ENCODE measurements at places on chromosomes 1 and 21. TPM values are rescaled to one million over a fixed set of nuclear protein-coding genes. Genes with fewer than 3 reads are reported as not detected.
A peak's percentile ranks its signal among the peaks of the same experiment; 100 is the strongest.

- peak; percentile 55 for ATAC-seq
These were observed 47.5 kb downstream of the HSF2BP start for GRCh38 chr21:43611598-43612369.

The SH2D1B gene
- total RNA-seq: 3.4 TPM

GRCh38 chr1:28577052-28577678, 14.9 kb upstream of the RAB42 start:
- no peak for ATAC-seq

DNA sequence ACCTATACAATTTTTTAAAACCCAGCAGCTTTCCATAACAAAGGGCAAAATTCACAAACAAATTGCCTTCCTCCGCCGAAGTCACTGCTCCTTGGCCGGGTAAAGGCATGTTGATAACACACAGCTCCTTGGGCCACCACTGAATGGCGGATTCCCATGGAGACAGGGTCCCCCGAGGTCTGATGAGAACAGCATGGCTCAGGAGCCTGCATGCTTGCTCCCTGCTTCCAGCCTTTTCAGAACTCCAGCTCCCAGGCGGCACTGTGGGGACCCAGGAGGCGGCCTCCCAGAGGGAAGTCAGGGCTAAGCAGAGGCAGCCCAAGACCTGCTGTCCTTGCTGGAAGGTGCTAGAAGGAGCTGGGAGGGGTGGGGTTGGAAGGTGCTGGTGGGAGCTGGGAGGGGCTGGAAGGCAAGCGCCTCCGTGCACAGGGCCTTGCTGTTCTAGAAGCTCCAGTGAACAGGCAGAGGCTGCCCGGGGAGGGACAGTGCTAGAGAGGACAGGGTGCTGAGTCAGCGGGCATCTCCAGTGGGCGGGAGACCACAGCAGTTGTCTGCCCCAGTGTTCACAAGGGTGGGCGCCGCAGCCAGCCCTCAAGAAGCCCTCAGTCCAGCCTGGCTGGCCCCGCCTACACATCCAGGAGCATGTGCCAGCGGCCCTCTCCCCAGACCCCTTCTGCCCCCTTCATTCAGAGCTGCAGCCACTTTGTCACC, 35.1 kb downstream of the PRDM16 start:
- ATAC-seq: no peak

- no peak for ATAC-seq
These were observed 707 bp upstream of the GPR153 start for GRCh38 chr1:6261615-6261995.

DNA sequence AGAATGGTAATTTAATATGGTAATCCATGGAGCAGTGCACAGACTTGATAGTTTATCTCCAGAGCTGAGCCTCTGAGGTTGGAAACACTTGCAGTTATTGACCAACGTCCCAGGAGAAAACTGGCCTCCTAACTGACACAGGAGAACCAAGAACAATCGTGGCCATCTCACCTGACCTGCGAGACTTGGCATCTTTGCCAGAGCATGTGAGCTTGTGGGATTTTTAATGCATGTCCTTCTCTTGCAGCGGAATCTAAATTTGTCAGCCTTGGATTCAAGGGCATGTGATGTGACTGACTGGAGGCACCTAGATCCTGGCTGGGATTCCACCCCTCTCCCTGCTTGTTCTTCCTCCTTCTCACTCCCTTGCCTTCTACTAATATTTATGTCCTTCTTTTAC, 27.8 kb upstream of the SLC26A9 start:
- ATAC-seq: no peak

The CRP gene
- total RNA-seq: not detected

- no peak for ATAC-seq
These were observed 4.6 kb downstream of the TRIM11 start for GRCh38 chr1:228401782-228402640.

- ATAC-seq: no peak
These were observed 2.0 kb downstream of the AGRN start for GRCh38 chr1:1021920-1022259.

The S100A16 gene
- 1,290 TPM for total RNA-seq

The RAB7B gene
- 18.9 TPM for total RNA-seq

The RAB3B gene
- 0.04 TPM for total RNA-seq

The PDZK1 gene
- not detected for total RNA-seq

DNA sequence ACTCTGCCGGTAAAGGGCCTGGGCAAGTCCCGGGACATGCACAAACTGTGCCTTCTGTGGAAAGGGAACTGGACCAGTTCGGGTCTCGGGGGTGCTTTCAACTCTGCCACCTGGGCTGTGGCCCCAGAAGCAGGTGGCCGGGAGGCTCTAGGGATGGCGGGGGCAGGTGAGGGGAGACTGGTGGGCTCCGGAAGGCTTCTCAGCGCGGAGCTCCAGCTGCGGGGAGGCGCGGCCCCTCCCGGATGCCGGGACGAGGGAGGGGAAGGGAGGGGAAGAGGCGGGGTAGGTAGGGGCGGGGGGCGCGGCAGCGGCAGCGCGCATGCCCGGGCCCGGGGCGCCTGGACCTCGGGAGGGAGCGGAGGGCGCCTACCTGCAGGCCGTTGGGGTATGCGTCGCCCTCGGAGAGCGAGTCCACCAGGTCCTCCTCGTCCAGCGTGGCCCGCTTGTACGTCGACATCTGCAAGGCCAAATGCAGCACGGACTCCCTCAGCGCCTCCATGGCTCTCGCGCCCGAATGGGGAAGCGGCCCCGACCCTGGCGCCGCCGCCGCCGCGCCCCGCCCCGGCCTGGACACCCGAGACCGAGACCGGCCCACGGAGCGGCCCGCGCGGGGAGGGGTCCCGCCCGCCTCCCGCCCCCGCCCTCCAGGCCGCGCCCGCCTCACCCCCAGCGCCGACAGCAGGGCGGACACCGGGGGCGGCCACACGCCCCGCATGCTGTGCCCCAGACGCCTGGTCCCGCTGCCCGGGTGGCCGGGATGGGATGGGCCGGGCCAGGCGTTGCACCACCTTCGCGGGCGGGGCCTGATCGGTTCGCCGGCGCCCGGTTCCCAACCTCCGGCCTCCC, at the start of gene ECE1:
Gene ECE1 (minus strand): TSS at position 764 of the 846 bp plus-strand sequence. CDS start 49 bp downstream, at position 715.
- peak; percentile 33 for ATAC-seq

DNA sequence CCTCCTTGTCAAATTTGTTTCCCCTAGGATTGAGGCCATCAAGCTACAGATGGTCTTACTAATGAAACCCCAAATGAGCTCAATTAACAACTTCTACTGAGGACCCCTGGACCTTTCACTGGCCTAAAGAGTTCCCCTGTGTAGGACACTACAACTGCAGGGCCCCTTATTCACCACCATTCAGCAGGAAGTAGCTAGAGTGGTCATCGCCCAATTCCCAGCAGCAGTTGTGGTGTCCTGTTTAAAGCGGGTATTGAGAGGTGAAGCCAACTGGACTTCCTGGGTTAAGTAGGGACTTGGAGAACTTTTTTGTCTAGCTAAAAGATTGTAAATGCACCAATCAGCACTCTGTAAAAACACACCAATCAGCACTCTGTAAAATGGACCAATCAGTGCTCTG, 1466.9 kb downstream of the KCNT2 start:
- no peak for ATAC-seq

DNA sequence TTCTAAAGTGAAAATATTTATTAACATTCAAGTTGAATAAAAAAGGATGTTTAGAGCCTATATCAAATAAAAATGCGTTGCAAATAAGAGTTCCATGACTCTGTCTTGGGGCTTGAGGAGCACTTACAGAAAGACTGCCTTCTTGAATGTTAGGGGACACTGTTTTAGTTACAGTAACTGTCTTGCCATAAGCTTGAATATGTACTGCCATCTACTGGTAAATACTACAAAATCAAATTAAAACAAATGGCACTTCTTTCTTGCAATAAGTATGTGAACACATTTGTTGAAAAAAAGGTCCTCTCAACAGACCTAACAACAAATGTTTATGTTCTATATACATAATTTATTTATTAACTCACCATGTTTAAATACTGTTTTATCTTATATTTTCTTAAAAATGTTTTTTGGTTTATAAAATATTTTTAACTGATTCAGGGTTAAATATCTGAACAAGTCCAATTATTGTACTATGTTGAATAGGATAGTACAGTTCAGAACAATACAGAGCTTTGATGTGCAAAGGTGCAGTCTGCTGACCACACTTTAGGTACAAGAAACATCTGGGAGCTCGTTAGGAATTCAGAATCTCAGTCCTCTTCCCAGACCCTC, 199.5 kb downstream of the LRRIQ3 start:
- ATAC-seq: no peak

The CD34 gene
- total RNA-seq: 4.3 TPM

GRCh38 chr21:45302082-45303061, 14.7 kb upstream of the POFUT2 start:
- ATAC-seq: peak; percentile 43

The UBE2U gene
- total RNA-seq: not detected

GRCh38 chr1:77623066-77623465, 59.4 kb downstream of the ZZZ3 start:
- ATAC-seq: no peak

- ATAC-seq: peak; percentile 80
These were observed 21.9 kb upstream of the XPR1 start for GRCh38 chr1:180609643-180610555.

DNA sequence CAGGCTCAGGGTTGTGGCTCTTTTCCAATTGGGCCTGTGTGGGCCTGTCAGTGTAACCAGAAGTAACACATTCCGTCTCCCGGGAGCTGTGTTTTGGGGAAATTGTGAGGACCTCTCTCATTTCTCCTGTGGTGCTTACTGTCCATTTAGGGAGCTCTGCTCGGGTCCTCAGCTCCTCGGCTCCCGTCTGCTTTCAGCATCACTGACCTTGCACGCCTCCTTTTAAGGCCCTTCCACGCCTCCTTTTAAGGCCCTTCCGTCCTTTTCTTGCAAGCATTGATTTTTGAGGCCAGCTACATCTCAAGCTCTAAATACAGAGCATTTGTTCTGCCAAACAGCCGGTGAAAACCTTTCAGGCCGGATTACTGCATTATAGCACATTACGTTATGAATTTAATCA, 9.7 kb downstream of the CA6 start:
- ATAC-seq: peak; percentile 31

DNA sequence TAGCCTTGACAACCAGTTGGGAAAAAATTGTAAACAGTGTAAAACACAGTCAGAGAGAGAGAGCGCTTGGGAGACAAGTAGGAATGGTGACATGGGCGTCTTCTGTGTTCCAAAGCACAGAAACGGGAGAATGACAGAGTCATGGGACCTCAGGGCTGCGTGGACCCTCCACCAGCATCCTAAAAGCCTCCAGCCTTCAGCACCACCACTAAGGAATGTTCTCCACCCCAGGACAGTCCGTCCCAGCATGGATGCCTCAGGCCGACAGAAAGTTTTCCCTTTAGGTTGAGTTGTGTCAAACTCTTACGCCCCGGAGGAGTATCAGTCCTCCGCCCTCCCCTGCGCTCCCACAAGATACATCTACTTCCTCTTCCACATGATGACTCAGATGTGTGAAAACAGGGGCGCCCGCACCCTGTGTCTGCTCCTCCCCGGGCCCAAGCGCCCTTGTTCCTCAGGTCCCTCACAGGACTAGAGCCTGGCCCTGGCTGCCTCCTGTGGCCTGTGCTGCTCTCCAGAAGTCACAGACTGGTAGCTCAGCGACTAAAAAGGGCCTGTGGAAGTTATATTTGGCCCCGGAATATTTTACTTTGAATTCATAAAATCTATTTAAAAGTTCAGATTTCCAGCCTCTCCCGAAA, 63.9 kb upstream of the EFHD2 start:
- peak; percentile 88 for ATAC-seq

DNA sequence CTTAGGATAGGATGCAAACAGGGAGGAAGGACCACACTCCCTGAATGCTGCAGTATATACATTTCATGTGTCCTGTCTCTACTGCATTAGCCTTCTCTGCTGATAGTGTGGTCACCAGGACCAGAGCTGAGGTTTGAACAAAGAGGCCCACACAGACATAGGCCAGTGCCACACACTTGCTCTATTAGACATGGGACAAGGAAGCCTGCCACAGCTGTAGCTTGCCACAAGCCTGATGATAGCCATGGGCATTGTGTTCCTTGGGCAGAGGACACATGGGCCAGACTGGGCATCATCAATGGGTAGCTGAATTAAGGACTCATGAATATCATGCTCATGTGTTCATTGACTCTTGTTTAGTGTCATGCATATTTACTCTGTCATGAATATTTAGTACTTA, 10.4 kb downstream of the CAMSAP2 start:
- no peak for ATAC-seq

DNA sequence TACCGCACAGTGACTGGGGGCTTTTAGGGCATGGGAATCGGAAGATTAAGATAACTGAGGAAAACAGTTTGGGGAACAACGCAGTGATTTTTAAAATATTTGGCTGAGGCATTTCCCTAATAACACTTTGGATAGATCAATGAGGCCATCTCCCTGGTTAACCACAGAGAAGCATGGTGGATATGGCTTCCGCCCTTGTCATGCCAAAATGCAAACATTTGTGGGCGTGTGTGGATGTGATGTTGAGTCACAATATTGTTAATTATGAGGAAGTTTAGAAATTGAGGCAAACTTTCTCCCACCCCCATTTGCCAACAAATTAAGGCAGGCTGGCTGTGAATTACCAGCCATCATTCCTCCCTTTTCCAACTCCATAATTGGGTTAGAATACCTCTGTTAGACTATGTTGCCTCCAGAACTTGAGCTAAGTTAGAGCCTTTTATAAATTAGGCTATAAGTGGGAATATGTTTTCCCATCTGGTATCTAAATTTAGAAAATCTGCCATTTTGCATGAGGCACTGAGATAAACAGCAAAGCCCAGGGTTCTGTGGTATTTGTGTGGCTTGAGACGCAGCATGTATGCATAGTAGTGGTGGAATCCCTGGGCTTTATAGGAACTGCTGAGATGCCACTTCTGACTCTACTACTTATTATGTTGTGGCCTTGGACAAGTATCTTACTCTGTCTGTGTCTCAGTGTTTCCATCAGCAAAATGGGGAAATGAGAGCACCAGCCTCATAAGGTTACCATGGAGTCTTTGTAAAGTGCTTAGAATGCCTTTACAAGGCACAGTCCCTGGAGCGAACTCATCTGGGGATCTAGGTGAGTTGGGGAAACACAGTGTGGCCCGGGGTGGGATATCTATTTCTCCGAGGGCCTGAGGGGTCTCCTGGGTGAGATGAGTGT, 154.6 kb downstream of the C1orf94 start:
- ATAC-seq: no peak

The S100A2 gene
- total RNA-seq: 4,166 TPM

DNA sequence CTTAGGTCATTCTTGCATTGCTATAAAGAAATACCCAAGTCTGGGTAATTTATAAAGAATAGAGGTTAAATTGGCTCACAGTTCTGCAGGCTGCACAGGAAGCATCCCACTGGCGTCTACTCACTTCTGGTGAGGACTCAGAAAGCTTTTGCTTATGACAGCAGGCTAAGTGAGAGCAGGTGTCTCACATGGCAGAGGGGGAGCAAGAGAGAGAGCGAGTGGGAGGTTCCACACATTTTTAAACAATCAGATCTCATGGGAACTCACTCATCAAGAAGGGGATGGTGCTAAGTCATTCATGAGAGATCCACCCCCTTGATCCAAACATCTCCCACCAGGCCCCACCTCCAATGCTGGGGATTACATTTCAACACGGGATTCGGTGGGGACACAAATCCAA, 13.6 kb upstream of the RGS4 start:
- ATAC-seq: no peak

The SHISAL2A gene
- 0.36 TPM for total RNA-seq

- no peak for ATAC-seq
These were observed 81.3 kb downstream of the CDC14A start for GRCh38 chr1:100433563-100433962.

GRCh38 chr1:6180268-6180706, at the start of gene CHD5:
Gene CHD5 (minus strand): TSS chr1:6180321. CDS start chr1:6180023, 298 bp downstream.
- ATAC-seq: no peak

All from esophagus mucosa (tissue), 1 donor.